ENCODE measurements at places on chromosomes 7 and 10. TPM values are rescaled to one million over a fixed set of nuclear protein-coding genes. Genes with fewer than 3 reads are reported as not detected.

CUEDC2 gene
- polyA plus RNA-seq = 61.7 TPM

TRIM73 gene
- polyA plus RNA-seq = 2.6 TPM

NPC1L1 gene
- not detected for polyA plus RNA-seq

CYP2C19 gene
- not detected for polyA plus RNA-seq

HABP2 gene
- not detected for polyA plus RNA-seq

LZTS2 gene
- polyA plus RNA-seq = 19.7 TPM

TMEM26 gene
- not detected for polyA plus RNA-seq

PTER gene
- polyA plus RNA-seq = 18.3 TPM

AKR1D1 gene
- polyA plus RNA-seq = not detected

BAMBI gene
- polyA plus RNA-seq = 0.56 TPM

PAPOLB gene
- polyA plus RNA-seq = not detected

OR2A12 gene
- polyA plus RNA-seq = not detected

CLEC2L gene
- polyA plus RNA-seq = not detected

KCNIP2 gene
- not detected for polyA plus RNA-seq

NXPH1 gene
- polyA plus RNA-seq = not detected

PDE6C gene
- polyA plus RNA-seq = not detected

EXOC6 gene
- polyA plus RNA-seq = 7.3 TPM

SFRP5 gene
- 0.54 TPM for polyA plus RNA-seq

SNX10 gene
- polyA plus RNA-seq = 30.9 TPM

BCCIP gene
- 84.4 TPM for polyA plus RNA-seq

EVX1 gene
- polyA plus RNA-seq = not detected

TMEM184A gene
- not detected for polyA plus RNA-seq

UPK3B gene
- polyA plus RNA-seq = 0.16 TPM

CCDC146 gene
- polyA plus RNA-seq = 5.6 TPM

EBLN1 gene
- polyA plus RNA-seq = not detected

ANKRD16 gene
- polyA plus RNA-seq = 3.2 TPM

CACNA2D1 gene
- not detected for polyA plus RNA-seq

PNLIP gene
- polyA plus RNA-seq = not detected

PITX3 gene
- not detected for polyA plus RNA-seq

ZPBP gene
- polyA plus RNA-seq = not detected

ZNF12 gene
- polyA plus RNA-seq = 34.5 TPM

CTAGE15 gene
- 0.29 TPM for polyA plus RNA-seq

CTAGE4 gene
- polyA plus RNA-seq = 0.15 TPM

C10orf62 gene
- not detected for polyA plus RNA-seq

SEMA4G gene
- polyA plus RNA-seq = 0.06 TPM

SLC25A40 gene
- 13.7 TPM for polyA plus RNA-seq

GLUD1 gene
- 130 TPM for polyA plus RNA-seq

H2BK1 gene
- not detected for polyA plus RNA-seq

SLC26A3 gene
- polyA plus RNA-seq = not detected

MRC1 gene
- polyA plus RNA-seq = not detected

GNAT3 gene
- not detected for polyA plus RNA-seq

ARHGEF35 gene
- 1.6 TPM for polyA plus RNA-seq

TMEM225B gene
- 1.5 TPM for polyA plus RNA-seq

GDF2 gene
- polyA plus RNA-seq = not detected

LIPF gene
- polyA plus RNA-seq = not detected

PAX4 gene
- not detected for polyA plus RNA-seq

LRRC61 gene
- 25.8 TPM for polyA plus RNA-seq

PON1 gene
- not detected for polyA plus RNA-seq

EGR2 gene
- polyA plus RNA-seq = not detected

AOAH gene
- polyA plus RNA-seq = 59.2 TPM
